ENCODE measurements at places on chromosomes 1 and 21. TPM values are rescaled to one million over a fixed set of nuclear protein-coding genes. Genes with fewer than 3 reads are reported as not detected.

The FAM131C gene
- total RNA-seq: not detected

The C1orf141 gene
- total RNA-seq: not detected

- DNase-seq: no peak
- H3K27ac ChIP-seq: peak overlapping the region; percentile 88
- no peaks in the 10 kb centered on the region for H3K27me3 ChIP-seq
- H3K4me3 ChIP-seq: no peak overlapping the region
These were observed 18.0 kb upstream of the BTG2 start for GRCh38 chr1:203287109-203287893.

DNA sequence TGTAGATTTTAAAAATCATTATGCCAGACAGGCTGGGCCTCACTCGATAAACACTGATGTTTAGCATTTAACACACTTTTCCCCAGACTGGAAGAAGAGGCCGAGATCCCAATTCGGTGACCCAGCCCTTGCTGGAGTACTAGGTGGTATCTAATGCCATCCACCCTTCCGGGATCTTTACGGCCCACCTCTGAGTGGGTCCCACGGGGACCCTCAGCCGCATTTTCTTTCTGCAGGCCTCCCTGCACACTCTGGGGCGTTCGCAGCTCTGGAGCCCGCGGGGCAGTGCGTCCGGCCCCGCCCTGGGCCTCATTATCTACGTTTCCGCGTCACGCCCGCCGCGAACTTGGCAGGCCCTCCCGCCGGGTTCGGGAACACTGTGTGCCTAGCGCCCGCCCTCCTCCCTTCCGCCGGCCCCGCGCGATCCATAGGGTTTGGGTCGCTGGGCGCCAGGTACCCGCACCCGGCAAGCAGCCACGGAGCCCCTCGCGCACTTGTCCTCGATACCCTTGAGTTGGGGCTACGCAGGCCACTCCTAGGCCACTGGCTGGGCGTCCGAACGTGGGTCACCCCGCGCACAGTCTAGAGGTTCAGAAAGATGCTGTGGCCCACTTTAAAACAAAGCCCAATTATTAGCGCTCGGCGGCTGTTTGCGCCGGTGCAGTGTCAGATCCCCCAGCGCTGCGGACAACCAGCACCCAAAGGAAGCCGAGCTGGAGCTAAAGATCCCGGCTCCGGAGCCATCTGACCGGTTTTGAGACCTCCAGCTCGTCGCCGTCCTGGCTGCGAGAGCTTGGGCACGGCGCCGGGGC, 950 bp upstream of the EVA1C start:
- DNase-seq: peak; percentile 76
- H3K27ac ChIP-seq: peak overlapping the region; percentile 83
- peak overlapping the region; percentile 66 for H3K4me3 ChIP-seq
- H3K4me1 ChIP-seq: peaks cover 4% of the 10 kb centered on the region

DNA sequence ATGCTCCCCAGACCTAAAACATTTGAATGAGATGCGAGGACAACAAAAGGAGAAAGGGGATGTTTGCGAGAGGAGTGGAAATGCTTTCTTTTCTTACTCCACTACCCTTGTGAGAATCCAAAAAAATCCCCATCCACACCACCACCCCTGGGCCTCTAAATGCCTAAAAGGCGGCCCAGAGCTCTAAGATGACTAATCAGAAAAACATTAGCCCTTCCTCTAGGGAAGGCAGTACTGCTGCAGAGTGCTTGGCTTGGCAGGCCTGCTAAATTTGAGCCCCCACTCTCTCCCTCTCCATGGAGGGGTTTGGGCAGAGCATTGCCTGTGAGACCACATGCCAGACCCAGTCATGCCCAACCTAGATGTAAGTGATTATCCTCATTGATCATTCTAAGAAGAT, 347.9 kb downstream of the USH2A start:
- no peak for DNase-seq
- H3K4me1 ChIP-seq: no peaks in the 10 kb centered on the region
- H3K4me3 ChIP-seq: no peak overlapping the region
- no peaks in the 10 kb centered on the region for H3K27me3 ChIP-seq

- no peak overlapping the region for H3K4me3 ChIP-seq
- no peak for DNase-seq
- no peak overlapping the region for H3K27ac ChIP-seq
- no peaks in the 10 kb centered on the region for H3K4me1 ChIP-seq
- peaks cover 4% of the 10 kb centered on the region for H3K36me3 ChIP-seq
These were observed 12.0 kb downstream of the MOV10 start for GRCh38 chr1:112686417-112686816.
